ENCODE measurements at places on chromosomes 3 and 15.

DNA sequence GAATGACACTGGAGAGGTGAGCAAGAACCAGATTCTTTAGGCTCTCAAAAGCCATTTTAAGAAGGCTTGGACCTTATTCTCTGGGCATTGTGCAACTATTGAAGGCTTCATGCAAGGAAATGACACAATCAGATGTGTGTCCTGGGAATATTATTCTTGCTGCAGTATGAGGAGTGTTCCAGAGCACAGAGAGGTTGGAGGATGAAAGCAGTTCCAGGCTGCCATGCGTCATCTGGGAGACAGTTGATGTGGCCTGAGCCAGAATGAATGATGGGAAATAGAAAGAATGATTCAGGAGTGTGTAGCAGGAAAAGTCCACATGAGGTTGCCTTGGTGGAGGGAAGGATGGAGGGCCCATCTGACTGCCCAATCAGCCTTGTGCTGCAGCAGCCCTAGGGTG lies 123.1 kb downstream of the CHCHD6 start:
- DNase-seq: no peak

GRCh38 chr3:110810356-110810755 lies 261.3 kb upstream of the NECTIN3 start:
- no peak for DNase-seq

- no peak for DNase-seq
Measured at GRCh38 chr3:31041161-31041978, 146.9 kb upstream of the GADL1 start.

GRCh38 chr15:85832394-85832793 lies 37.7 kb upstream of the KLHL25 start:
- DNase-seq: no peak

- DNase-seq: no peak
Measured at GRCh38 chr3:10596746-10597448, 91.5 kb upstream of the ATP2B2 start.

GRCh38 chr3:67461667-67462142 lies 192.7 kb downstream of the SUCLG2 start:
- no peak for DNase-seq

DNA sequence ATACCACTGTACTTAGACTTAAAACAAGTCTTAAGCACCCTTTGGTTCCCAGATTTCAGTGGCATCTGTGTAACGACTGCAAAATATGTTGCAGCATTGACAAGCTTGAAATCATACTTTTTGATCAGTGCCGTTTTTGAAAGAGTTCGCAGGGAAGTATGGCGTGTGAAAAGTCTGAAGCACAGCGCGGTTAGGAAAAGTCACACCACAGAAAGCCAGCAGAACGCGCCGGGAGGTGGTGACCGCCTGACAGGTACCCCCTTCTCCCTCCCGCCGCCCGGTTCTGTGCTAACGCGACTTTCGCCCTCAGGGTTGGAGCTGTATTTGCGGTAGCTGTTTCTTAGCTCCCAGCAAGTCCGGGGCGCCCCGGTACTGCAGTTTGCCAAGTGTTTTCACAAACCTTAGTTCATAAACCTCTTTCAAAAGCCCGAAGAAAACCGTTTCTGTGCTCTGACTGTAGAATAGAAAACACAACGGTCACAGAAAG lies 481 bp upstream of the CRYBG3 start:
- peak; percentile 47 for DNase-seq

DNA sequence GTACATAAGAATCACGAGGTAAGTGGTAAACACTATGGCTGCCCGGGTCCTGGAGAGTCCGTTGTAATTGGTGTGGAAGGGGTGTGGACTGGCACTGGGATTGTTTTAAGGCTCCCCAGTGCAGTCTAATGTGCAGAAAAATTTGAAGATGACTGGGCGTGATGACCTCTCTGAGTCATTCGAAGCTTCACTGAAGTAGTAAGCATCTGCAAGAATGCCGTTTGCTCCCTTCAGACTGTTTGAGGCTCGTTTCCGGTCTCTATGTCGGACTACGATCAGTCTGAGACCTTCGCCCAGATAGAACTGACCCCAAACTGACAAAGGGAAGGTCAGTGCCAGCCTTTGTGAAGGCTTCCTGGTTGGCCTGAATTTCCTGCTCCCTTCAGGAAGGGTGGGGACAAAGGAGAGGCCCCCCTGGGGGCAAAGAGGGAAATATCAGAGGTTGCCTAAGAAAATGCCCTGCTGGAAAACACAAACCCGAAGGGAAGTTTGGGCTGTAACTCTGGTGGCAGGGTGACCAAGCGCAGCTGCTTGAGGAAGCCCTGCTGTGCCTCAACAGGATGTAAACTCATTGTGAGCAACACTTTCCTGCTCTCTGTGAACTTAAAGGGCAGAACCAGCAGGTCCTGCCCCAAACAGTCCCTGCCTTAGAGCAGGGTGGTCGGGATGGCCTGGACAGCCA lies 34.6 kb downstream of the BTD start:
- DNase-seq: no peak

- DNase-seq: no peak
Measured at GRCh38 chr3:174857301-174857700, 1.8 kb upstream of the NAALADL2 start.

DNA sequence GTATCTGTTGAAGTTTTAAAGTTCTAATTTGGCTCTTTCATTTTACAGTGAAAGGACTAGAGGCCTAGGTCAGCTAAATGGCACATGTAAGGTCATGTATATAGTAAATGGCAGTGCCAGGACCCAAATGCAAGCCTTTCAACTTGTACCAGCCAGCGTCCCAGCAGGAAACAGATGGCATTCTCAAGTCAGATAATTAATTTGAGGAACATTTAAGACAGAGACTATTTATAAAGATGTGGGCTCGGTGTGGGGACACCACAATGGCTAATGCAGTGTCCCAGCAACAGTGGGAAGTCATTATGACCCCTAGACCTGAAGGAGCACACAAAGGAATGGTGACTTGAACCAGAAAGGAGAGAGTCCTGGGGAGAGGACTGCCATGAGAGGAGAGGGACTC lies 6.1 kb downstream of the MINDY4B start:
- no peak for DNase-seq

DNA sequence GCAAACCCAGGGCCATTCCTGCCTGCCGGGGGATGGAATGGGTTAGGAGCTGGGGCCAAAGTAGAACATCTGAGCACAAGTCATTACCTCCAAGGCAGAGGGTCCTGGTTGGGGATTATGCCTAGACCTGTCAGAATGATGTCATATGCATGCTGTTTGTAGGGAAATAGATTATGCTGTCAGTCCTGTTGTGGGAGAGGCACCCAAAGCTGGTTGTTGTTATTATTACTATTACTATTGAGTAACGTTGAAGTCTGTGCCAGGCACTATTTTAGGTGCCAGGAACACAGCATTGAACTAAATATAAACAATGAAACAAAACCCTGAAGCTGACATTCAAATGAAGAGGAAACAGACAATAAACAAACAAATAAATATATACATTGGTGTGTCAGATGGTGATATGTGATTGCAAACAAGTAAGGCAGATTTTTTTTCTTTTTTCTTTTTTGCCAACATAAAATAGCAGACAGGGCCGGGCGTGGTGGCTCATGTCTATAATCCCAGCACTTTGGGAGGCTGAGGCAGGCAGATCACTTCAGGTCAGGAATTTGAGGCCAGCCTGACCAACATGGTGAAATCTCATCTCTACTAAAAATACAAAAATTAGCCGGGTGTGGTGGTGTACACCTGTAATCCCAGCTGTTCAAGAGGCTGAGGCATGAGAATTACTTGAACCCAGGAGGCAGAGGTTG lies 2.0 kb downstream of the P4HTM start:
- DNase-seq: no peak

DNA sequence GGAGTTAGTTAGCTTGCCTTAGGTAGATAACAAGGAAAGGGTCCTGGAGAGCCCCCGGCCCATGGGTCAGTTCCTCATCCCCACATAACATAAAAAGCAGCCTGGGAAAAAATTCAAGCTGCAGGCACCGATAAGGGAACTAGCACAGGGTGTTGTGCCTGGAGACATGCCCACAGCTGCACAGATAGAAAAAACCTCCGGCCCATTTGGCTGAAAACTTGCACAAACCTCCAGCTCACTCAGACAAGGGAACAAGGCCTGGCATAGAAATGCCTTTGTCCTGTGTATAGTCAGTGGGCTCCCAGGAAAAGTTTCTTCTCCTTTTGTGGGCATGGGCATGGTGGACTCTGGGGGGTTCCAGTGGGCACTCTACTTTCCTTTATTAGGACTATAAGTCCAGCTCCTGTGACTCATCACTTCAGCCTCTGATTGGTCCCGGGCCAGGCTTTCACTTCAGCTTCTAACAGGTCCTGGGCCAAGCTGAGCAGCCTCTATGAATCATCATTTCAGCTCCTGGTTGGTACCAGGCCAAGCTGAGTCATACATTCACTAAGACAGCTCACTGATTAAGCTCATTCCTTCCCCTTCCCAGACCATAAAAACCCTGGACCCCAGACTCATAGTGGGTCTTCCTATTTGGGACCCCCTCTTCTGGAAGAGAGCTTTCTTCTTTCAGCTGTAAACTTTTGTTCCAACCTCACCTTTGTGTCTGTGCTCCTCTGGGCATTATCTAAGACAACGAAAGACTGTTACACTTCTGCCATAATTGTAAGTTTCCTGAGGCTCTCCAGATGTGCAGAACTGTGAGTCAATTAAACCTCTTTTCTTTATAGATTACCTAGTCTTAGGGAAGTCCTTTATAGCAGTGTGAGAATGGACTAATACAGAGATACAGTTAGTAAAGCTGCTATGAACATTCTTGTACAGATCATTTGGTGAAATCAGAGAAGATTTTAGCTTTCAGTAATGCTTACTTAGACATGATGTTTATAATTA lies 348.0 kb upstream of the DPPA4 start:
- DNase-seq: no peak

GRCh38 chr15:53976844-53977392 lies 1.3 kb upstream of the UNC13C start:
- DNase-seq: peak; percentile 43

GRCh38 chr3:150097588-150097890 lies 126.8 kb upstream of the PFN2 start:
- no peak for DNase-seq

GRCh38 chr3:33122991-33123390 lies 9.2 kb downstream of the CRTAP start:
- DNase-seq: no peak

DNA sequence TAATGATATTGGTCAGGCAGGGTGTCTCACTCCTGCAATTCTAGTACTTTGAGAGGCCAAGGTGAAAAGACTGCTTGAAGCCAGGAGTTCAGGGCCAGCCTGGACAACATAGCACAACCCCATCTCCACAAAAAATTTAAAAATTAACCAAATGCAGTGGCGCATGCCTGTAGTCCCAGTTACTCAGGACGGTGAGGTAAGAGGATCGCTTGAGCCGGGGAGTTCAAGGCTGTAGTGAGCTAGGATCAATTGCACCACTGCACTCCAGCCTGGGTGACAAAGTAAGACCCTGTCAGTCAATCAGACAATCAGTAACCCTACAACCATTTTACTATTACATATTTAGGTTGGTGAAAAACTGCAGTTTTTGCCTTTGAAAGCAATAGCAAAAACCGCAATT lies 43.0 kb downstream of the RBM15B start:
- no peak for DNase-seq

DNA sequence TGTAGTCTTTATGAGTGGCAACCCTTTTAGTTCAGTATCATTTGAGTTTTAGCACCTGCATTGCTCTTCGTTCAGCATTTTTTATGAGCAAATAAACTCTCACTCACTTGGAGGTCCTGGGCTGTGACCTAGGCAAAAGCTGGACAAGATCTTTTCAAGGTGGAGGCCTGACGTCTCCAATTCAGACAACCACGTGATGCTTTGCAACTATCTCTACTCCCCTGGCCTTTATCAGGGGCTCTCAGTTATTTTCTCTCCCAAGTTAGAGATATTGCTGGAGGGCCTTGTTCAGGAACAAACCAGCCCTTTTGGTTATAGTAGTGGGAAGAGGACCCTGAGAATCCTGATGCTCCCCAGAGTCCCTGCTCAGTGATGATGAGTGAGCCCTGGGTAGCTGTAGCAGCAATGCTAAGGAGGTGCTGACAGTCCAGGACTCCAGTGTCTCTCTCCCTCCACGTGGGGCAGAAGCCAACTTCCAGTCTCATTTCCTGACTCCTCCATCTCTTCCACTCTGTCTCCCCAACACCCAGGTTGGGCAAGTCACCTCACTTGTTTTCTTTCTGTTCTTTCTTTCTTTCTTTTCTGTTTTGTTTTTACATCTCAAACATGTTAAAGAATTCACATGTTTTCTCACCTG lies 30.4 kb downstream of the HAPLN3 start:
- DNase-seq: no peak

GRCh38 chr3:122067214-122067550 lies 12.0 kb downstream of the CD86 start:
- DNase-seq: no peak

GRCh38 chr3:130760922-130761321 lies 14.3 kb upstream of the PIK3R4 start:
- no peak for DNase-seq

Data from nephron progenitor cell (in vitro differentiated cells).